ENCODE measurements at places on chromosomes 6 and 20. TPM values are rescaled to one million over a fixed set of nuclear protein-coding genes. Genes with fewer than 3 reads are reported as not detected.

The SYNGAP1 gene
- 8.8 TPM for total RNA-seq

The BHLHE23 gene
- total RNA-seq = not detected

The CLIC5 gene
- total RNA-seq = 4.0 TPM

The UBE3D gene
- 9.9 TPM for total RNA-seq

The CLPSL1 gene
- not detected for total RNA-seq

The BPI gene
- 7.9 TPM for total RNA-seq

The CAPN11 gene
- total RNA-seq = 0.89 TPM

The ADGRB3 gene
- 3.3 TPM for total RNA-seq

The PCK1 gene
- 51.4 TPM for total RNA-seq

The KIF13A gene
- total RNA-seq = 46.1 TPM

The RAET1G gene
- 0.79 TPM for total RNA-seq

The SAMD10 gene
- 1.6 TPM for total RNA-seq

The KCNK16 gene
- not detected for total RNA-seq

The DDX39B gene
- 267 TPM for total RNA-seq

The OR2H1 gene
- not detected for total RNA-seq

The MAP7 gene
- total RNA-seq = 12.6 TPM

The GMPR gene
- total RNA-seq = 12.8 TPM

The PRRT1 gene
- 0.20 TPM for total RNA-seq

The GABRR1 gene
- 0.20 TPM for total RNA-seq

The TUBB2A gene
- total RNA-seq = 65.4 TPM

The JPH2 gene
- 11.3 TPM for total RNA-seq

The COX4I2 gene
- total RNA-seq = 4.1 TPM

The HLA-E gene
- 115 TPM for total RNA-seq

The PCED1A gene
- 16.4 TPM for total RNA-seq

The ELOVL4 gene
- 60.1 TPM for total RNA-seq

The MEI4 gene
- total RNA-seq = 0.10 TPM

The KCNK15 gene
- 0.59 TPM for total RNA-seq

The TRAPPC3L gene
- total RNA-seq = 0.49 TPM

The RAB44 gene
- total RNA-seq = 0.59 TPM

The CLPSL2 gene
- total RNA-seq = not detected

The TP53INP2 gene
- 3.8 TPM for total RNA-seq

The CYP24A1 gene
- 1.3 TPM for total RNA-seq

The TOP1 gene
- total RNA-seq = 33.4 TPM

The CCM2L gene
- 3.0 TPM for total RNA-seq

The GLYATL3 gene
- 0.39 TPM for total RNA-seq

The CCDC167 gene
- 7.4 TPM for total RNA-seq

The SLC22A7 gene
- total RNA-seq = not detected

The TDRD6 gene
- total RNA-seq = 0.20 TPM

The IL17A gene
- total RNA-seq = not detected

The MYCT1 gene
- 16.3 TPM for total RNA-seq

The PLAGL2 gene
- total RNA-seq = 6.4 TPM

The ISM1 gene
- total RNA-seq = 11.2 TPM

The DEFB129 gene
- total RNA-seq = not detected

The OR2B6 gene
- total RNA-seq = not detected

The TMEM74B gene
- total RNA-seq = 2.5 TPM

Measured in skin of body (tissue), 3 donors.